ENCODE measurements at places on chromosomes 4 and X. TPM values are rescaled to one million over a fixed set of nuclear protein-coding genes. Genes with fewer than 3 reads are reported as not detected.

TMSB15A gene
- total RNA-seq: 6.7 TPM

PIM2 gene
- 7.4 TPM for total RNA-seq

UGT2A1 gene
- total RNA-seq: not detected

EVC2 gene
- 8.8 TPM for total RNA-seq

GPR173 gene
- total RNA-seq: 11.3 TPM

BMP3 gene
- total RNA-seq: not detected

All from endothelial cell of umbilical vein (primary cell).